Right ventricle myocardium superior (tissue), 1 donor: ENCODE measurements at places on chromosomes 6 and 20. TPM values are rescaled to one million over a fixed set of nuclear protein-coding genes. Genes with fewer than 3 reads are reported as not detected.

Gene BNIP5
- total RNA-seq, result not detected

Gene SAMD5
- total RNA-seq, result 1.00 TPM

Gene FILIP1
- total RNA-seq, result 160 TPM

- no peak for DNase-seq
Measured at GRCh38 chr20:63769891-63770474, 30.4 kb downstream of the SLC2A4RG start.

DNA sequence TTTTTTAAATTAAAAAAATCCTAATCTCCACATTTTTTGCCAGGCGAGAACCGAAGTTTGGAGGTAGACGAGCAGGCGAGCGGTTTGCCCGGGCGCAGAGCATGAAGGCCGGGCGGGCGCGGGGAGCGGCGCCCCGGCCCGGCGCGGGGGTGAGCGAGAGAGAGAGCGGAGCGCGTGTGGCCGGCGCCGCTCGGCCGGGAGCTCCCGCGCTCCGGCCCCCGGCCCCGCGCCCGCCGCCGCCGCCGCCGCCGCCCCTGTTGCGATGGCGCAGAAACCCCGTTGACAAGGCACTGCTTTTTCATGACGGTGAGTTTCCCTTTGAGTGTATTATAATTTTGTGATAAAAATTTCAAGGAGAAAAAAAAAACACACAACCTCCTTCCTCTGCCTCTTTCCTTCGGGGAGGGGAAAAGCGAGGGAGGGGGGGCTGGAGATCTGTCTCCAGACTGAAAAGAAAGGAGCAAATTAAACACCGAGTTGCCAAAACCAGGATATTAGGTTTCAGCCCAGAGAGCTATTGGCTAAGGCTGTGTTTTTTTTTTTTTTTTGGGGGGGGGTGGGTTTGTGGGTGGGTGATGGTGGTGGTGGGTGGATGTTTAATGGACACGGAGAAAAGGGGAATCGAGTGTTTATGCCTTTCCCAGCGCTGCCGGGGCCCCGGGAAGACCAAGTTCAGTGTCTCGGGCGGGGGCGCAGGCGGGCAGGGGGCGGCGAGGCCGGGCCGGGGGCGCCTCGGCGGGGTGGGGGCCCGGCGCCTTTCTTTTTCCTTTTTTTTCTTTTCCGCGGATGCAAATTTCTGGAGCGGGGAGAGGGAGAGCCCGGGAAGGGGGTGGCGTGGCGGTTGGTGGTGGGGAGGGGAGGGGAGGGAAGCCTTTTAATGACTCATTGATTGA lies at the start of gene BICRAL:
Gene BICRAL (plus strand): TSS at position 257 of the 893 bp plus-strand sequence. CDS start 39,971 bp downstream, outside the sequence.
- peak; percentile 67 for DNase-seq

DNA sequence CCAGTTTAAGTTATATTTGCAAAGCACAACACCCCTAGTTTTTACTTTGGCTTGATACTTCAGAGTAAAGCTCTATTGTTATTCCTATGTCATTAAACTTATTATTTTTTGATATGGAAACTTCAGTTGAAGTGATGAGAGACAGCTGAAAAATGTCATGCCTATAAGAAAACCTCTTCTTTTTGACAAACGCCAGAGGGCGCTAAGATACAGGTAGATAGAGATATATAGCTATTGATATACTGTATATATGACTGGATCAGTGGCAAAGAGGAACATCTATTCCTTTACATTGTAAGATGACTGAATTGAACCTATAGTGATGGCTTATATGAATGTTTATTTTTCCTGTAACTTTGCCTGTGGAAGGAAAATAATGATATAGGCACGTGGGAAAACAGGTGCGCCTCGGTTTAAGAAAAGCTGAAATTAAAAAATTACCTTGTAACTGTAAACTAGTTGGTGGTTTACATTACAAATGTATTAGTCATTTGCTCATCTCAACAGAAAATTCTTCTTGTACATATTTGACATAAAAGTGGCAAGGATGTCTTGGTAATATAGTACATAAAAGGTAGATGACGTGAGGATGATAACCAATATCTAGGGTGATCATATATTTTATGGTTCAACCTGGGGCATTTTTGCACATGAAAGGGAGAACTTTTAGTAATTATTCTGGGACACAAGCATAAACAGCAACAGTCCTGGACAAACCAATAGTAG lies 74.1 kb downstream of the LAMA4 start:
- DNase-seq, result no peak

DNA sequence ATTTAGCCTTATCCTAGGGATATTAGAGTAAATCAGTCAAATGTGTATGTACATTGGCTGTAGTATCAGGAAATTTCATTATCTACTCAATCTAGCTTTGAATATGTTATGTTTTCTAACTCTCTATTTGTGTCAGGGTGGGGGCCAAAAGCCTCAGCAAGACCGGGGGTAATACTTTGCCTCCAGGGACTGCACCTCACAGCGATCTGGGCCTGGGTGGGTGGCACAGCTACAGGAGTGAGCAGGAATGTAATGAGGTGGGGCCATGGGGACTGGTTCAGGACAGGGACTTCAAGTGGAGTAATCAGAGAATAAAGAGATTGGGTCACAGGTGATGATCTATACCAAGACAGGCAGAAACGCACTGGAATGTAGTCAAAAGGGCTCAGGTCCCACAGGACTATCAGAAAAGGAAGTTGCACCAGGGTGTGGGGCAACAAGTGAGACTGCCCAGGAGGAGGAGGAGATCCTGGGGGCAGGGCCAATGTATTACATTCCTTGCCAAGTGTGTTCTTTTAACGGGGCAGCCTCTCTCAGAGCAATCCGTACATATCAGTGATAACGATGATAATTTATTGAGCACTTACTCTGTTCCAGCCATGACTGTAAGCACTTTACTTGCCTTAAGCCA lies 54.0 kb downstream of the PIGU start:
- DNase-seq, result no peak

DNA sequence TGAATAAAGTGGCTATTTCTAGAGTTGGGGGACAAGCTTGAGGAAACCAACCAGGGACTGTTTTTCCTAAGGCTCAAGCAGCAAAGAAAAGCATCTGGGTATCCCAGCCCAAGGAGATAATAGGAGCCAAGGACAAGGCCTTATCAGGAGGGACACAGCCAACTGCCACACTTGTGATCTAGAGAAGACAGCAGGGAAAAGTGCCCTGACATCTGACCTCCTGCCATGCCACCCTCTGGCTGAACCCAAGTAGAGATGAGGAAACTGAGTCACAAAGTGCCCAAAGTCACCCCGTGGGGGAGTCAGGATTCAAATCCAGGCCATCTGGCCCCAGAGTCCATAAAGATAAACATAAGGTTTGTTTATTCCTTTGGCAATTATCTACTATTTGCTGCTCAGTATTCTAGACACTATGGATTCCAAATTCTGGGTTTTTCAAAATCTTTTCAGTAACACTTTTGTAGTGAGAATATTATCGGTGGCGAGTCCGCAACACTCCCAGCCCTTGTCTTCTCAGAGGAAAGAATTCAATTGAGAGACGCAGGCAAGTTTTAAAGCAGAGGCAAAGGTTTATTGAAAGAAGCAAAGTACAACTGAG lies 3.5 kb upstream of the LBP start:
- no peak for DNase-seq

DNA sequence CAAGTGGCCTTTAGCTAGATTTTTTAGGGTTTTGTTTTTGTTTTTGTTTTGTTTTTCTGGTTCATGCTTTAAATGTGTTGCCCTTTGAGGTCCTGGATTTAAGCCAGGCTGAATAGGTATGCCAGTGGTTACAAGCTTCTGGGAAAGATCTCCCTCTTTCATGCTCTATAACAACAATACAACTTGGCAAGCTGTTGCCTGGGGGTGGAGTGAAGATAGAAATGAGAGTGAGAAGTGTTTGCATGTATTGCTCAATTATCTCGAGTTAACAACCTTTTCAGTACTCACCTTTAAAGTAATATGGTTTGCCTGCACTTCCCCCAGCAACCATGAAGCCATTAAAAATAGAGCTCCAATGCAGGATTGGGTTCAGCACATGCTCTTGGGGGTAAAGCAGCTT lies 19.2 kb upstream of the HAO1 start:
- no peak for DNase-seq

DNA sequence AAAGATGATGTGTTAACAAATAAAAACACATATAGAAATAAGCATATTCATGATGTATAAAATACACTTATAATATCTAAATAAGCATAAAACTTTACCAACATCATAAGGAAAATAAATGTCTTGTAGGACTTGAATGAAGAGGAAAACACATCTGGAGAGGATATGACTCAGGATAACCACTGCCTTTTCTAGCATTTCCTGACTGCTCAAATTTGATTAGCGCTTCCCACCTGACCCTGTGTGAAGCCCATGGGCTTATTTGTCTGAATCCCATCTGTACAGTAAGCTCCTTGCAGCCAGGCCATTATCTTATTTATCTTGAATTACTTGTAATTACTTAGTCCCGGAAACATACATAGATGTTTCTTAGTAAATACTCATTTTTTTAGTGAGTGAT lies 608.6 kb downstream of the COL12A1 start:
- no peak for DNase-seq

DNA sequence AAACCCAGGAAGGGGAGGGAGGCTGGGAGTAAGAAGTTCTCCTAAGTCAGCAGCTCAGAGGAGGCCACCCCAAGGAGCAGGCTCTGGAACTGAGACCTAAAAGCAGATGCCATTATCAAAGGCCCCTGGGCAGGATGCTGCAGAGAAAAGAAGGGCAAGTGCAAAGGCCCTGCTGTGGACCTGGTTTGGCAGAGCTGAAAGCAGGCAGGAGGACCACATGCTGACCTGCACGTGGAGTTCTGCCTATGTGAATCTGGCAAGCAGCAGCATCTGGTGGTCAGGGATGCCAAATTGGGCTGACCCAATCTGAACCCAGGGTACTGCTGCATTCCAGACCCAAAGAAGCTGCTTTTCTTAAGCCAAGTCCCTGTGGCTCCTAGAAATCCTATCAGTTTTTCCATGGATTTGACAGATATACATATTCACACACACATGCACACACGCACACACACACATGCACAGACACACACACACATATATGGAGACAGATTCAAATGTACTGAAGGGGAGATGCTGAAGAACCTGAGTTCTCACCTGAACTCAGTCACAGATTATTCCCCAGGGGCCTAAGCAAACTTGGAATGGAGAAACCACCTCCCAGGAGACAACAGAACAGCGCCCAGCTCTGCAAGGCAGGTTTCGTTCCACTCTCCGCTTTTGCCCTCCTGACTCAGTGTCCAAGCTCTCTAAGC lies 119.9 kb downstream of the FOXA2 start:
- DNase-seq, result no peak

DNA sequence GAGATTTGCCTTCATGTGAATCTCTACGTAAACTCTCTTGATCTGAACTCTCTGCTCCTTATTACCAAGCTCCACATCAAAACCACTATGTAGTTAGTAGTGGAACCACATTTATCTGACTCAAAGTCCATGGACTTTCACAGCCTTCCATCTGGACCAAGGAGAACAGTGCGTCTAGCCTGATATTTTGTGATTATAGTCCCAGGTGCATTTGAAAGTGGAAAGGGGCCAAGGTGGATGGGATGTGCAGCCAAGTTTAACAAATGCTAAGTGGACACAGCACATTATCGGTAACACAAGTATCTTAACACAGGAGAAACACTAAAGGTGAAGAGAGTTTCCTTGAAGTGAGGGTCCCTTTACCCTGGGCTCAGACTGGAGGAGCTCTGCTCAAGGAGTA lies 281.2 kb upstream of the SGK1 start:
- DNase-seq, result no peak
